ENCODE measurements at places on chromosomes 16 and 17.
A peak's percentile ranks its signal among the peaks of the same experiment; 100 is the strongest.

GRCh38 chr17:48642843-48643696 lies 16.9 kb upstream of the HOXB9 start:
- no peak for DNase-seq

DNA sequence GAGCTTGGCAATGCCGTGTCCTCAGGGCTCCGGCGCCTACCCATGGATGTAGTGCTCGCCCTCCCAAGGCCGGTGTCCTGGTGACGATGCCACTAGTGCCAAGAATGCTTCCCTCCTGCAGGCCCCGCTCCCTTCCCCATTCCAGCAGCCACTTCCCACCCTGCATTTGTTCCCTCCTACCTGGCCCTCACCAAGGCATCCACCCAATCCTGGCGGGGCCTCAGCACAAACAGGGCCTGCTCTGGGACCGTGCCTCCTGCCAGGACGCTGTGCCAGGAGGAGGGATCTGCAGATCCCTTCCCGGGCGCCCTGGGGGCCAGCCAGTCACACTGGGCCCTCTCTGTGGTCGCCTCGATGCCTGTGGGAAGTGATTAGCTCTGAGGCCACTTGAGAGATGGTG lies 25.1 kb downstream of the ABR start:
- no peak for DNase-seq

GRCh38 chr16:616733-617586 lies 13.8 kb upstream of the WFIKKN1 start:
- DNase-seq: no peak

GRCh38 chr17:33284022-33284421 lies 9.1 kb downstream of the ASIC2 start:
- peak; percentile 33 for DNase-seq

GRCh38 chr17:64153565-64154312 lies 23.8 kb upstream of the ERN1 start:
- no peak for DNase-seq

GRCh38 chr17:38619937-38620550 lies 14.3 kb upstream of the SRCIN1 start:
- DNase-seq: no peak

- no peak for DNase-seq
These were observed 3.4 kb upstream of the WIPI1 start for GRCh38 chr17:68460715-68461114.

GRCh38 chr16:67990018-67990386 lies 9.3 kb downstream of the DPEP2 start:
- DNase-seq: no peak

- no peak for DNase-seq
These were observed 72.5 kb downstream of the WSB1 start for GRCh38 chr17:27366437-27366836.

- no peak for DNase-seq
These were observed 64.6 kb downstream of the ARHGAP44 start for GRCh38 chr17:12853921-12854320.

- DNase-seq: no peak
These were observed 5.7 kb downstream of the DUSP3 start for GRCh38 chr17:43772877-43773648.

- no peak for DNase-seq
These were observed 159.7 kb downstream of the CEP112 start for GRCh38 chr17:66032082-66032712.

DNA sequence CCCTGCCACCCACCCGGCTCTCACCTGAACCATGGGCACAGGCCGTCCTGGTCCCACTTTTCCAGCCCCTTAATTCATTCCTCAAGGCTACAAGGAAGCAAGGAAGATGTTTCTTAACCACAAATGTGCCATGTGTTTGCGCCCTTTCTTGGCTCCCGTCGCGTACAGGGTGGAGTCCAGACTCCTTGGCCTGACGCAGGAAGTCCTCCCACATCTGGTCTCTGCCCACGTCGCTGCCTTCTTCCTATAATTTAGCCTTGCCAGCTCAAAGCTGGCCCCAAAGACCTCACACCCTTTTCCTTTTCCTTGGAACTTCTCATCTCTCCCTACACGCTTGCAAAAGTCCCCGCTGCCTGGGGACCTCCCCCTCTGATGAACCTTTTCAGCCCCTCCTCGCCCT lies 38.8 kb upstream of the BHLHA9 start:
- no peak for DNase-seq

DNA sequence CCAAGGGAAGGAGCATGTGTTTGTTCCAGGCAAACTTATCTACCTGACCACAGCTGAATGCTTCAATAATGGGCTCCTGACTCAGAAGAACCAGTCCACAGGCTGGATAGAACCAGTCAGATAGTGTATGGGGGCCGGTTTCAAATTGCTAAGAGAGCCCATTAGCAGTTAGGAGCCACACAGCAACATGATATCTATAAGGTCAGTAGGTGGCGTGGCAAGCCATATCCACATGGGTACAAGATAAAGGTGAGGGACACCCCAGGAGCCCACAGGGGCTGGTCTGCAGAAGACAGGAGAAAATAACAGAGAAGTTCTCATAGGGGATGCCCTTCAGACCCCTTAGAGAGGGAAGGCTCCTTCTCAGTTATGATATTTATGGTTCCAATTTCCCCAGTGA lies 31.6 kb upstream of the CDRT15 start:
- no peak for DNase-seq

DNA sequence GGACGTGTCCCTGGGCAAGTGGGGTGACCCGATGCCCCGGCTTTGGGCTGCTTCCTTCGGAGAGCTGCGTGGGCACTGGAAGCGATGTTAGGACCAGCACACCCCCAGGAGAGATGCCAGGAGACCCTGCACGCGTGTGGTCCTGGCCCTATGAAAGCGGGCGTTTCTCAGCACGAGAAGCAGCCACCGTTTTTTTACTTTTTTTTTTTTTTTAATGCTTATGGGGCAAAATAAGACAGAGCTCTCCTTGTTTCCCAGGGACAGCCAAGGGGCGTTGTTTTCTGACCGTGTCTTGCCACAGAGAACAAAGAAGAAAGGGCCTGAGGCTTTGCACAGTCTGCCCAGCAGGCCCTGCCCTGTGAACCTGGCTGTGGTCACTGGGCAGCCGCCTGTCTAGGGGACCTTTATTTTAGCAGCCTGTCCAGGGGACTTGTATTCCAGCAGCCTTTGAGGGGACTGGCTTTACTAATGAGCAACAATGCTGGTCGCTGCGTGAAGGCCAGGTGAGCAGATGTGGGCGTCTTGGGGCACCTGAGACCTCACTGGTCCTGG lies 996 bp downstream of the SLC25A10 start:
- no peak for DNase-seq

DNA sequence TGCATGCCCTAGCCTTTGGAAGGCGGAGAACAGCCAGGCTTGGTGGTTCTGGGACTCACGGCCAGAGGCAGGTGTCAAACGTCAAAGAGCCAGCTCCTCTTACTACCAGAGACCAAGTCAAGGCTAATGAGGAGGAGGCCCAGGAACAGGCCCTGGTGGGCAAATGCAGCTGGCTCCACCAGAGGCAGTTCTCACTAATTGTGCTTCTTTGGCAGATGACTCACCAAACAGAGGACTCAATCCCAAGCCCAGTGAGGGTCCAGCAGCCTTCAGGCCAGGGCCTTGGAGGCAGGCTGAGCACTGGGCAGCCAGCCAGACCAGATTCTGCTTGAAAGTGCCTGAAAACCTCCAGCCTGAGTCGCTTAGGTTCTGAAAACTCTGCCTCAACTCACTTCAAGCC lies 336.5 kb upstream of the CDH5 start:
- DNase-seq: peak; percentile 61

- no peak for DNase-seq
These were observed 1.2 kb downstream of the TMC6 start for GRCh38 chr17:78127239-78127887.

GRCh38 chr17:49513044-49513395 lies 17.9 kb downstream of the NGFR start:
- DNase-seq: no peak

DNA sequence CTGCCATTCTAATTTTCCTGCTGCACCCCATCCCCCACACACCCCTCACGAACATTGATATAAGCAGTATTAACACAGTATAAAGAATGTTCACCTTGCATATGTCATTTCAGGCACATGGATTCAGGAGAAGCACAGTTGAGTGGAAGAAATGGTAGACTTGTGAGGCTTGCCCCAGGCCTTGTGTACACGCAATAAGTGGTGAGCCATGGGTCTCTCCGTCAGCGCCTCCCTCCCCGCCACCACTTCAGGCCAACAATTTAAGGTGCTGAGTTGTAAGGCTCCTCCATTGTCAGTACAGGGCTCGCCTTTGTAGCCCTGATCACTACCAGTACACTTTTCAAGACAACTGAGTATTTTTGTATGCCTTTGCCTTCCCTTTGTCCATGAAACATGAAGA lies 12.2 kb upstream of the CLEC18C start:
- DNase-seq: no peak

- no peak for DNase-seq
These were observed at the start of gene LLGL2 for GRCh38 chr17:75524970-75525805. LLGL2 (plus strand) TSS chr17:75525697; CDS start chr17:75543427, 17,730 bp downstream.

DNA sequence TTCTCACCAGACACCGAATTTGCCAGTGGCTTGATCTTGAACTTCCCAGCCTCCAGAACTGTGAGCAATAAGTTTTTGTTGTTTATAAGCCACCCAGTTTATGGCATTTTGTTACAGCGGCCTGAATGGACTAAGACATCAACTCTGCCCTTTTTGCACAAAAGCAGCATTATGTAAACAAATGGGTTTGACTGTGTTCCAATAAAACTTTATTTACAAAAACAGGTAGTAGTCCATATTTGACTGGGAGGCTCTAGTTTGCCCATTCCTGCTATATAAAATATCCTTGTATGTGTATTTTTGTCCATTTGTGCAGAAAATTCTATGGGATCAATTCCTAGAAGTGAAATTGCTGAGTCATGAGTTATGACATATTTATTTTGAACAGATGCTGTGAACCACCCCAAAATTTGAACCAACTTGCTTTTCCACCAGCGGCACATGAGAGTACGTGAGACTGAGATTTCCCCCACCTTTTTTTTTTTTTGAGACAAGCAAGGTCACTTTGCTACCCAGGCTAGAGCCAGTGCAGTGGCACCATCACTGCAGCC lies 21.3 kb upstream of the CLEC19A start:
- DNase-seq: no peak

DNA sequence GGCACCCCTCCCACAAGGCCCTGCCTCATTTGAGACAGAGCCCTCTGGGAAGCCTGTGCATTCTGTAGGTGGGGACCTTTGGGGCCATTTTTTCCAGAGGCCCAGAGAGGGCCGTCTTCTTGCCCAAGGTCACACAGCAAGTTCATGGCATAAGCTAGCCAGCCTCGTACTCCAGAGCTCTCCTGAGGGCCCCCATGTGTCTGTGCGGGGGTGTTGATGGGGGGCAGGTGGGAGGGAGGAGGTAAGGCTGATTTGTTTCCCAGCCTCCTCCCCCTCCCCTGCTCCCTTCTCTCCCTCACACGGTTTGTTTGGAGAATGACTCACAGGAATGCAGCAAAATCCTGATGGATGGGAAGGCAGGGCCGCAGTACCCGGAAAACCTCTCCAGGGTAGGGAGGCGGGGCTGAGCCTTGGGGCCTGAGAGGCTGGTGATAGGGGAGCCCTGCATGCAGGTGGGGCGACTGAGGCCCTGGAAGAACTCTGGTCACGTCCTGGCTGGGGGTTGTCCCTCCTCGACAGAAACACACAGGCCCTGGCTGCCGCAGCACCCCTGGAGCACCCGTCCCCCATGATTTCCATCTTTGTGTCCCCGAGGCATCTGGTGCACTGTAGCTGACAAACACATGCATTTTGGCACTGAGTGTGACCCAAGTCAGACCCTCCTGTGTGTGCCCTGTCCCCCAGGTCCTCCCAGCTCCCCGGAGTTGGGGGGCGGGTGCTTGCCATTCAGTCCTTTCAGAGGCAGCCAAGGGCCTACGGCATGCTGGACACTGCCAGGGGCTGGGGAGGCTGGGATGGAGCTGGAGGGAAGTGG lies 29.7 kb downstream of the RAI1 start:
- DNase-seq: peak; percentile 79

DNA sequence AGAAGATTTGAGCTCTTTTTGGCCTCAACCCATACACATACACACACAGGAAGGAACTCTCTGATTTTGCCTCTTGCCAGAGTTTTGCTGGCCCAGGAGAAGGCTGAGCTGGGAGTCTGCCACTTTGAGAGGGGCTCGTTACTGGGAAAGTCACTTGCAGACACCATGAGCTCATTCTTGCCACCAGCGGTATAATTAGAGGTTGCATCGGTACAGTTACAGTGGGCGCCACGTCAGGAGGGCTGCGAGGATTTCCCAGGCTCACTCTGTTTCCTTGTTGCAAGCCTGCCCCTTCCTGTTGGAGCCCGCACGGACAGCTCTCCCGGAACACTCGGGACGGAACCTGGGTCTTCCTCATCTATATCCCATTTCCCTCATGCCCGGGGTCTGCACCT lies 3.1 kb upstream of the SDK2 start:
- no peak for DNase-seq

GRCh38 chr16:56202036-56202435 lies 10.7 kb downstream of the GNAO1 start:
- no peak for DNase-seq

DNA sequence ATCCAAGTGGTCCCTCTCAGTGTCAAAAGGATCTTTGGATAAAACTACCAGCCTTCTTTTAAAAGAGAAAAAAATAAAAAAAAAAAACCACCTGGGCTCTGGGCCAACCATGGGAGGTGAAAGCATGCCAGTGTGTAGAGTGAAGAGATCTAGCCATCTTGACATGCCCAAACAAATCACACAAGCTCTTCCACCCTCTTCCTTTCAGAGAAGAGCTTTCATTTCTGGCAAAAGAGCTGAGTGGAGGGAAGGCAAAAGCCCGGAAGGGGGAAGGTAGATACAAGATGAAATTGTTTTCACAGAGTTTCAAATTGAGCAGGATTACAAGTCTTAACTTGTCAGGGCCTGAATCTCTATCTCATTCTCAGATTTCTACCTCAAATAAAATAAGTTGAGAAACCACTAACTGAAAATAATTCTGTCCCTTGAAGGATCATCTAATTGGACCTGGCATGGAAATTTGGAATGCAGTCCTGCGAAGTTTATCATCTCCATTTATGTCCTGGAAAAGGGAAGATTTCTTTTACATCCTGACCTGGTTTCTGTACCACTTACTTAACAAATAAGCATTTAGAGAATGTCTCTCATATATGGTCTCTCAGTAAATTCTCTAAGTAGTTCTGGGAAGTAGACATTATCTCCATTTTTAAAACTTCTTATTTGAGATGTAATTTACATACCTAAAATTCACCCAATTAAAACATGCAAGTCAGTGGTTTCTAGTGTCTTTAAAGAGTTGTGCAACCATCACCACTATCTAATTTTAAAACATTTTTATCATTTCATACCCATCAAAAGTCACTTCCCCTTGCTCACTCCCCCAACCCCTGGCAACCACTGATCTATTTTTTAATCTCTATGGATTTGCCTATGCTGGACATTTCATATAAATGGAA lies 93.7 kb downstream of the TANGO6 start:
- DNase-seq: no peak

- DNase-seq: no peak
These were observed 62.9 kb downstream of the LMF1 start for GRCh38 chr16:907842-908241.

DNA sequence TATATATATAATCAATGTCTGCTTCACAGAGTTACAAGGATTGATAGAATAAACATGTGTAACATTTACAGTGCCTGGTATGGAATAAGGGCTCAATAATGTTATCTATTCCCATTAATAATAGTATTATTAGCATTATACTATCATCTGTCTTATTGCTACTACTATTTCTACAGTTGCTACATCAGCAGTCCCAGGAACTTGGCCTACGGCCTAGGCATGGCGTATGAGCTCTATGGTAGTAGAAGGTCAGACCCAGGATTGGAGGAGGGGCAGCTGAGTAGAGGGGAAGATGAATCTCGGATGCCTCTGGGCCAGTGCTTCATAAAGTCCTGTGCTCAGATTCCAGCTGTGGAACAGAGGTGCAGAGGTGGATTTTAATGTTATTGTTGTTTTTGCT lies 146.3 kb upstream of the TBX2 start:
- no peak for DNase-seq

- no peak for DNase-seq
These were observed 34.0 kb downstream of the CA10 start for GRCh38 chr17:52124561-52124960.

Measured in AG04450 (cell line).